ENCODE measurements at places on chromosomes 6 and 20. TPM values are rescaled to one million over a fixed set of nuclear protein-coding genes. Genes with fewer than 3 reads are reported as not detected.

SNHG17 gene
- 47.6 TPM for total RNA-seq

SLC22A7 gene
- not detected for total RNA-seq

PXT1 gene
- total RNA-seq, result not detected

OR2J3 gene
- not detected for total RNA-seq

UNC5CL gene
- total RNA-seq, result 1.8 TPM

RHAG gene
- total RNA-seq, result not detected

KHDC3L gene
- not detected for total RNA-seq

LPIN3 gene
- 18.2 TPM for total RNA-seq

STXBP5 gene
- 18.6 TPM for total RNA-seq

GRCh38 chr6:68279793-68280557 lies 355.1 kb upstream of the ADGRB3 start:
- DNase-seq, result no peak

- DNase-seq, result no peak
These were observed 896.7 kb upstream of the MAP3K7 start for GRCh38 chr6:91483415-91484105.

- no peak for DNase-seq
These were observed 192.4 kb upstream of the MYLIP start for GRCh38 chr6:15936503-15936902.

- no peak for DNase-seq
These were observed 309.1 kb upstream of the IMPG1 start for GRCh38 chr6:76381612-76382011.

- peak; percentile 52 for DNase-seq
These were observed 544.1 kb downstream of the QKI start for GRCh38 chr6:163958646-163959045.

- DNase-seq, result no peak
These were observed 295.5 kb downstream of the PLCB1 start for GRCh38 chr20:8427419-8428040.

DNA sequence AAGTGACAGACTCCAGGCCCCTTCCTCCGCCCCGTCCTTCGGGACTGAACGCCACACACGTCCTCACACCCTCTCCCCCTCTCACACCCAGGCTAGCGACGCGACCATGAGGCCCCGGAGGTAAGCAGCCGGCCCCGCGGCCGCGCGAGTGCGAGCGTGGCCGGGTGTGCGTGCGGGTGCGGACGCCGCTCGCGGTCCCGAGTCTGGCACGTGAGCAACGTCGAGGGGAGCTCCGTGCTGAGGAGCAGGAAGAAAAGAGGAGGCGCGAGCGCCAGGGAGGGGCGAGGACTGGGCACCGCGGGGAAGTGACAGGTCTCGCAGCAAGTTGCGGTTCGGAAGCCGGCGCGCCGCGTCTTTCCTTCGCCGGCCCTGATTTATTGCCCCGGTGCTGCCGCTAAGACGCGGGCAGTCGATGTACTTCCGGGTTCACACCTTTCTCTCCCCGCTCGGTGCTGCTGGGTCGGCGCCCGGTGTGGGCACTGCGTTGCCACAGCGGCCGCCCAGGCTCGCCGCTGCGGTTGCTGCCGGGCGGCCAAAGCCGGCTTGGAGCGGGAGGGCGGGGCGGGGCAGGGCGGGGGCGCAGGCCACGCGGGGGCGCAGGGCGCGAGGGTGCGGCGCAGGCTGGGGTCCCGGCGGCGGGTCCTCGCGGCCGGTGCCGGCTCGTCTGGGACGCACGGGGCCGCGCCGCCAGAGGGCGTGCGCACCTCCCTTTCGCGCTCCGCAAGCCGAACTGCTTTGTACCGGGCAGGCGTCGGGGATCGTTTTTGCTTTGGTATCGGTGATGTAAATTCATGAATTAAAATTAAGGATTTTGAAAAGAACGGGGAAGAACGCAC lies 15.8 kb upstream of the LIN28B start:
- no peak for DNase-seq

GRCh38 chr20:35359335-35359950 lies 52.3 kb downstream of the UQCC1 start:
- DNase-seq, result no peak

DNA sequence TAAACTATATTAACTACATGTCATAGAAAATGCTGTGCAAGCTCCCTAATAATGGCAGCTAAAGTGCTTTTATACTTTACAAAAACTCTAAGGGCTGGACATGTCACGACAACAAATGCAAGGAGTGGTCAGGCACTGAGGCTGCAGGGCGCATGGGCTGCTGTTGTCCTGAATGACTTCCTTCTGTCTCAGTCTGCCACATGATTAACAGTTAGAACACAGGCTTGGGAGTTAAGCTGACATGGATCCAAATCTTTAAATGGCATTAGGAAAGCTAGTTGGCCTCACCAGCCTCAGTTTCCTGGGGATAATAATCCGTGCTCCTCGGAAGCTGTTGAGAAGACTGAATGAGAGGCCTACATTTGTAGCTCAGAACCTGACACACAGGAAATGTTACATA lies 57.4 kb downstream of the PREP start:
- DNase-seq, result no peak

DNA sequence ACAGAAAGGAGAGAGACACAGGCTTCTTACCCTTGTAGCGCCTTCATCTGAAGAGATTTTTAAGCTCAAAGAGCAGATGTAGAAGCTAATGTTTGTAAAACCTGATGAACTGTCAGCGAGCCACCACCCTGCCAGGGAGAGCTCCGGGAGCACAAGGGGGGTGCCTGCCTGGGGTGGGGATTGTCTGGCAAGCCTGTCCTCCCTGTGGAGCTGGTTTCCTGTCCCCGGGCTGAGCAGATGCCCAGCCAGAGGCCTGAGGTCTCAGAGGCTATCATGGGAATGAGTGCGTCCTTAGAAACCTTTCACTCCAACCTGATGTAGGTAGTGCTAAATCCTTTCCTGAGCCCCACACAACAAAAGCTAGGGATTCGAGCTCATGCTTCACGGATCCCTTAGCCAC lies 41.9 kb upstream of the NR2E1 start:
- DNase-seq, result no peak

GRCh38 chr20:13856354-13856753 lies 71.5 kb downstream of the NDUFAF5 start:
- DNase-seq, result no peak

- no peak for DNase-seq
These were observed 170.2 kb downstream of the NFATC2 start for GRCh38 chr20:51372176-51372803.

- DNase-seq, result no peak
These were observed 38.3 kb upstream of the HEY2 start for GRCh38 chr6:125711013-125711675.

- no peak for DNase-seq
These were observed 365.8 kb downstream of the ESR1 start for GRCh38 chr6:152173321-152173720.

DNA sequence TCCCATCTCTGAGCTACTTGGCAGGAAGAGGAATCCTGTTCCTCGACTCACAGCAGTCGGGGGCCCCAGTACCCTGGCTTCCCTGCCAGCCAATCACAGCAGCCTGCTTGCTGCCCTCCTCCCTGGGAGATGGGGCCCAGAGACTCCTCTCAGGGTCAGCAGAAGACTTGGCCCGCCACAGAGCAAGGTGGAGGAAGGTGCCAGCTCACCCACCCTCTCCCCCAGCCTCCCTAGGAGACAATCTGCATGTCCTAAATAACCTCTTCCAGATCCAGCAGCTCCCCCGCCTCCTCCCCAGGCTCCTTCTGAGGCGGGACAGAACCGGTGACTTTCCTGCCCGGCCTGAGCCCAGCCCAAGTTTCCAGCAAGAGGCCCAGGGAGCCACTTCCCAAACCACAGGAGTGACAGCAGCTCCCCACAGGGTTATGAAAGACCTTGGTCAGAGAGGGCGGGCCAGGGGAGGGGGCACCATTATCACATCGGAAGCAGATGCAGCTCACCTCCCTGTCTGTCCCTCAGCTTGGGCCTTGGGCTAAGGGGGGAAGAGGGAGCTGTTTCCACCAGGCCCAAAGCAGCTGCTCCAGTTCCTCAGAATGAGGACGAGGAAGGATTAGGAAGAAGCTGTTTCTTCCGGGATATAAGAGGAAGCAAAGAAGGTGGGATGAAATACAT lies 2.3 kb downstream of the CCND3 start:
- no peak for DNase-seq

GRCh38 chr6:108531332-108531731 lies 29.4 kb upstream of the FOXO3 start:
- no peak for DNase-seq

- no peak for DNase-seq
These were observed 380.3 kb upstream of the JARID2 start for GRCh38 chr6:14865531-14866100.

DNA sequence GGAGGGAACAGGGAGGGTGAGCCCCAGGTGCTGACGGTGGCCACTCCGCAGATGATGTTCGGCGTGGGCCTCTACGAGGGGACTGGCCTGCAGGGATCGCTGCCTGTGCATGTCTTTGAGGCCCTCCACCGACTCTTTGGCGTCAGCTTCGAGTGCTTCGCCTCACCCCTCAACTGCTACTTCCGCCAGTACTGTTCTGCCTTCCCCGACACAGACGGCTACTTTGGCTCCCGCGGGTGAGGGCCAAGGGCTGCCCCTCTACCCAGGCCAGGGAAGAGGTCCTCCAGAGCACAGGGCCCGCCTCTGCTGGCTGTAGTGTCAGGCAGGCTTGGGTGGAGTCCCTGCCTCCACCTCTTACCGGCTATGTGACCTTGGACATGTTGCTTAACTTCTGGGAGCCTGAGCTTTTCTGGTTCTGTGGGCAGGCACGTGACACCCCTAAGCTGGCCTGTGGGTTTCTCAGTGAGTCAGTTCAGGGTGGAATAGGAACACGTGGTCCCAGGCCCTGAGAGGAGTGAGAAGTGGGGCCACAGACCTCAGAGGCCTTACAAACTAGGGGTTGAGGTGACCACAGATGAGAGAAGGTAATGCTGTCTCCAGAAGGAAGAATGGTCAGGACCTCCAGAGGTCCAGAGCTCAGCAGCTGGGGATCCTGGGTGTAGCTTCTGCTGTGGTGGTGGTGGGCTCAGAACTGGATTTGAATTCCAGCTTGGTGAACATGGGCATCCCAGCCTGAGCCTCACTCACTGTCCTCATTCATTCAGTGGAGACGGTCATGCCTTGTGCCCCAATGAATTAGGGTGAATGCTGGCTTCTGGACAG lies 11.9 kb downstream of the PCIF1 start:
- no peak for DNase-seq

DNA sequence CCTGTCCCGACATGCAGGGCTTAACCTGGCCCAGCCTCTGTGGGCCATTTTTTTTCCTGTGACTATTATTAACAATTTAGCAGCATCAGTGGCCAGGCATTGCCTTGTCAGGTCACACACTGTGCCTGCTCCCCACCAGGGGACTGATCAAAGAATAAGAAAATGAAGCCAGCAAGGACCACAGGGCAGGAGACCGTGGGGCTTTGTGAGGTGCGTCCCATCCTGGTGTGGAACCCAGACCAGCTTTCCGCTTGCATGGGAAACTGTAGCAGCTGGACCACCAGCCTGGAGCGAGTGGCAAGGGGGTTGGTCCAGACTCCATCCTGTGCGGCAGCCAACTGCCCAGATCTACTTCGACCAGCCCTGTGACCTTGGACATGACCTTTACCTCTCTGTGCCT lies 218.3 kb downstream of the ANKRD60 start:
- no peak for DNase-seq

Data from kidney epithelial cell (primary cell).